ENCODE measurements at places on chromosomes 16 and 17.

DNA sequence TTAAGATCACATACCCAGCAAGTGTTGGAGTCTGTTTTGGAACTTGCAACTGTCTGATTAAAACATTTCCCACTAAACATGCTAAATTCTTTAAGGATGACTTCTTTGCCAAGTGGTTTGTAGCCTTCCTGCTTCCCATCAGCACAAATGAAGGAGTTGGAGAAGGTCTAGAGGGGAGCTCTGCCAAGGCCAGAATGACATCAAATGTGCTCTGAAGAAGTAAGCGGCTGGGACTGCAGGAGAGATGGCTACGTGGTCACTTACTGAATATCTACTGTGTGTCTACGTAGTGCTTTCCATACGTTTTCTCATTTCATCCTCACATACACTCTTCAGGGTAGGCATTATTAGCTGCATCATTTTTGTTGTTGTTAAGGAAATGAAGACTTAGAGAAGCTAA lies 135.7 kb upstream of the NLRP1 start:
- no peak for DNase-seq

- no peak for DNase-seq
Measured at GRCh38 chr17:50638966-50639713, 4.5 kb downstream of the ABCC3 start.

- DNase-seq, result no peak
Measured at GRCh38 chr17:36750316-36750885, 149.0 kb downstream of the MRM1 start.

- DNase-seq, result no peak
Measured at GRCh38 chr16:66306366-66307150, 59.9 kb upstream of the CDH5 start.

DNA sequence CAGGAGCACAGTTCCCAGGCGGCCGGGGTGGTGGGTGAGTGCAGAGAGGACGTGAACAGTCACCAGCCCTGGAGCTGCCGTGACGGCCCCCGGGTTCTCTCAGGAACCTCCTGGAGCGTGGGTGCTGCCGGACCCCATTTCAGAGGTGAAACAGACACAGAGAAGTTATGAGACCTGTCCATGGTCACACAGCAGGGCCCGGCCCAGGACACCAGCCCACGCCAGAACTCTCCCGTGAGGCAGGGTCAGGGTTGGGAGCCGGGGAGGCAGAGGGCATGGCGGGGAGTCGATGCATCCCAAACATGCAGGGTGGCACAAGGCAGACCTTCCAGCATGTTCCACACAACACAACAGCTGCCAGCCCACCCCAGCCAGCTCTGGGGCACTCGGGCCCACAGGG lies 3.8 kb upstream of the PVALEF start:
- DNase-seq, result no peak

DNA sequence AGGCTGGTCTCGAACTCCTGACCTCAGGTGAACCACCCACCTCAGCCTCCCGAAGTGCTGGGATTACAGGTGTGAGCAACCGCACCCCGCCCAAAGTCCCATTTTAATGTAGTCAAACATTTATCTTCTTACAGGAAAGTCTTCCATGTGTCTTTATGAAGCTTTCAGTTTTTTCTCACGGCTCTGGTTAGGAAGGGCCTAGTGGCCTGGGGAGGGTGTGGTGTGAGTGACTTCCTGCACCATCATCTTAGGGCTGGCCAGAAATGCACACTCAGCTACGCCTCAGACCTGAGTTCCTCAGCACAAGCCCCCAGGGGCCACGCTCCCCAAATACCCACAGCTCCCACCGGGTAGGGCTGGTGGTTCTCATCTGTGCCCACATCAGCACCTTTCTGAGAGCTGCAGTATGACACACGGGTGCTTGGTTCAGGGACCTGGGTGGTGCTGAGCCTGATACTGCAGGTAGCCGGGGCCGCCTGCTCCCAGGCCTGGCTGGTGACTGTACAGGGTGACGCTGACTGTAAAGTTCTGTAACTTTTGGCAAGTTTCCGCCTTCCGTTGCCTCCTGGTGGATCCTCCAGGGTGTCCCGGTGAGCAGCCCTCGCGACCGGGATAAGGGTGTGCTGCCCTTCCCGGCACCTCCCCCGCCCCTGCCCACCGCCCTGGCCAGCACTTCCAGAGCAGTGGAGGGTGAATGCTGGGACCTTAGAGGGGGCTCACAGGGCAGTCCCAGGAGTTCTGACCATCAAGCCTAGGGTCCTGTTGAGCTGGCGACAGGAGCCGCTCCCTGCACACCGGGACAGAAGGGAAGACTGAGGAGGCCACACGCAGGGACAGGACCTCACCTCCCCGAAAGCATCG lies 52.5 kb downstream of the ZNF778 start:
- no peak for DNase-seq

- DNase-seq, result no peak
Measured at GRCh38 chr17:9291912-9292560, 270.7 kb downstream of the NTN1 start.

DNA sequence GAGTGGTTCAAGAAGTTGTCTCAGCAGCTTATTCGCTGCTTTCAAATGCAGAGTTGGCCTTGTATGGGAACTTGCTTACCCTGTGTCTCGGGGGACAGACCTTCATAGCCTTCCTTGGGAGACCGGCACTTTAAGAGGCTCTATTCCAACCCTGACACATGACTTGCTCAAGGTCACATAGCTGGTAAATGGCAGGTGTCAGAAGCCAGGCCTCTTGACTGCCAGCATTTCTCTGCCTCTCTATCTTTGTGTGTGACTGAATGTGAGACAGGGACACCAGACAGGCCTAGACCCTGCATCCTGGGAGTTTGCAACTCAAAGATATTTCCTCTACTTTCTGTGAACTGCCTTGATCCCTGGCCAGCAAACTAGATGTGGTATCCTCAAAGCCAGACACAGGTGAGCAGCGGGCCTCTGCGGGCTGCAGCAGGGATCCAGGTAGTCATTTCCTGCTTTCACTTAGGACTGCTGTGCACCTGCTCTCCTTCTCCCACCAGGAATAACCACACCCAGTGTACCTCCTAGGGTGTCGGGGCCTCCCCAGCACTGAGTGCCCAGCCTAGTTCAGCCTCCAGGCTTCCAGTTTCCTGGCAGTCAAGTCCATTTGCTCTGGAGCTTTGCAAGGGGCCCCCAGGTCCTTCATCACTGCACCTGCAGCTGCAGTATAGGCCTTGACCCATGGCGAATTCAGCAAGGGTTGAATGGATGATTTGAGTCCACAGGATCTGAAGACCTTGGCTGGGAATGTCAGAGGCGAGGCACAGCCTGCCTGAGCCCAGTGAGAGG lies 116.6 kb upstream of the TNRC6C start:
- DNase-seq, result no peak

- no peak for DNase-seq
Measured at GRCh38 chr16:20051611-20052010, 22.1 kb downstream of the GPR139 start.

DNA sequence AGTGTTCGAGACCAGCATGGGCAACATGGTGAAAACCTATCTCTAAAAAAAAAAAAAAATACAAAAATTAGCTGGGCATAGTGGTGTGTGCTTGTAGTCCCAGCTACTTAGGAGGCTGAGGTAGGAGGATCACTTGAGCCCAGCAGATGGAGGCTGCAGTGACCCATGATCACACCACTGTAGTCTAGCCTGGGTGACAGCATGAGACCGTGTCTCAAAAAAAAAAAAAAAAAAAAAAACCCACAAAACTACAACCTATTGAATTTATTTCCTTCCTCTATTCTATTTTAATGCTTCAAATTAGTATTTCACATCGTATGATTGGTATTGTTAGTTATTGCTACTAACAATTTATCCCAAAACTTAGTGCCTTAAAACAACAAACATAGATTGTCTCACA lies 9.4 kb upstream of the NUFIP2 start:
- no peak for DNase-seq

DNA sequence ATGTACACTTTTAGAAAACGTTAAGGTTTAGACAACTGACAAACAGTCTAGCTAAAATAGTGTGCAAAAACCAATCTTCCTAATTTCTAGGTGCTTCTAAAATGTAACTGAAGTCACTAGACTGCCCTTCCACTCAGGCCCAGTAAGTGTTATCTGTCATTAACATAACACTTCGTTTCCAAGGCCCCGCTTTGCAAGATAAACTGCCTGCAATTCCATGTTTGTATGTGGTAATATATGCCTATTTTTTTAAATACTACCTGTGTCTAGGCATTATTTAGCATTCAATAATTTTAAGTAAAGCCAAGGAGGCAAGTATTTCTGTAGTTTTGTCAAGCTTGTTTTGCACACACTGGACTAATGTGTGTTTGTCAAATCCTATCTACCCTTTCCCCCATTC lies 3.2 kb downstream of the USP32 start:
- DNase-seq, result no peak

- no peak for DNase-seq
Measured at GRCh38 chr17:36212966-36213365, 2.1 kb downstream of the CCL4L2 start.

- no peak for DNase-seq
Measured at GRCh38 chr17:27379888-27380533, 76.2 kb upstream of the KSR1 start.

DNA sequence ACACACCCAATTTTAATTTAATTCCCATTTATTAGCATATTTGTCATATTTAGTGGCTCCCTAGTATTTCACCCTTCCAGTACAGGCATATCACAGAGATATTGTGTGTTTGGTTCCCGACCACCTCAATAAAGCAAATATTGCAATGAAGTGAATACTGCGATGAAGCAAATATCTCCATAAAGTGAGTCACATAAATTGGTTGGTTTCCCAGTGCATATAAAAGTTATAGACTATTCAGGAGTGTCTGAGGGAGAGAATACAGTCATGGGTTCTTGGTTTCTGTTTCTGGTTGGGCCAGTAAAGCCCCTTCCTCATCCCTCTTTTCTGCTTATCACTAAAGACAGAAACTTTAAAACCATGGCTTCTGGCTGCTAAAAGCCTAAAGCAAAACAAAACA lies 295.4 kb upstream of the AXIN2 start:
- no peak for DNase-seq

DNA sequence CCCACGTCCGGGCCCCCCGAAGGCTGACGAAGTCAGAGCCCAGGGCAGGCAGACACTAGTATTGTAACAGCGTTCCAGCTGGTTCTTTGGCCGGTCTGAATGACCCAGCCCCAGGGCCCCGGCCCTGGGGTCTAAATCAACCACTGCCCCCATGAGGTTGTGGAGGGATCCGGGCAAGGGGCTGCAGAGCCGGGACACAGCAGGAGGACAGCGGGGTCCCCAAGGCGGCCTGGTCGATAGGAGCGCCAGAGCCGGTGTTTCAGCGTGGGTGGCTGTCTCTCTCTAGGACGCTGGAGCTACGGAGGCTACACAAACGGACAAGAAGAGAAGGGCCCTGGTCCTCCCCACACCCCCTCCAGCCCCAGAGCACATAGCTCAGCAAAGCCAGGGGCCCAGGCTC lies 101.8 kb downstream of the RBFOX3 start:
- no peak for DNase-seq

GRCh38 chr17:79539944-79540705 lies 70.7 kb downstream of the RBFOX3 start:
- DNase-seq, result no peak

DNA sequence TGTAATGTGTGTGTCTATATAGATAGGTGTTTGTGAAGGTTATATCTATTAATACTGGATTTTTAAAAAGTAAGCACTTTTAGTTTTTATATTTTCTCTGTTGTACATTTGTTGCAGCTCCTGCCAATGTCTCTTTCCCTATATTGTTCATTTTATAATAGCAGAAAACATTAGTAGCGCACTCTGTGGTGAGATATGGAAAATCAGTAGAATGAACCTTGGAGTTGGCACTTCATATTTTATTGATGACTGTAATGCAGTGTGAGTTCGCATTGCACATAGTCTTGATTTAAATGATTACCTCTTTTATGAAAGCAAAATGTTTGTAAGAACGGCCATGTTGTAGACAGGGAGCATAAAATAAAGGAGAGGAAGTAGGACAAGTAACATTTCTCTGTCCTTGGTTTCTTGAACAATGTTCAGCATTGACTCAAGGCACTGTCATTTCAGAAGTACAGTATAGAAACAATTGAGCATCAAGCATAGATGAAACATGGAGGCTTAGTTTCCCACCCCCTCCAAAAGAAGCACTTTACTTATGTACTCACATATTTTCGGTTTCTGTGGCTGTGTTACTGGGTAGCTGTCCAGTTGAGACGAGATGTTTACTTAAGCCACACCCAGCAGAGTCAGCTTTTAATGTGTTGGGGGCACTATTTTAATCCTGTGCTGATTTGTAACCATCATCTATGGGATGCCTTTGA lies 74.0 kb downstream of the TANC2 start:
- no peak for DNase-seq

- no peak for DNase-seq
Measured at GRCh38 chr17:59547131-59547915, 18.1 kb upstream of the DHX40 start.

- DNase-seq, result no peak
Measured at GRCh38 chr17:6548578-6549330, 7.6 kb downstream of the PITPNM3 start.

DNA sequence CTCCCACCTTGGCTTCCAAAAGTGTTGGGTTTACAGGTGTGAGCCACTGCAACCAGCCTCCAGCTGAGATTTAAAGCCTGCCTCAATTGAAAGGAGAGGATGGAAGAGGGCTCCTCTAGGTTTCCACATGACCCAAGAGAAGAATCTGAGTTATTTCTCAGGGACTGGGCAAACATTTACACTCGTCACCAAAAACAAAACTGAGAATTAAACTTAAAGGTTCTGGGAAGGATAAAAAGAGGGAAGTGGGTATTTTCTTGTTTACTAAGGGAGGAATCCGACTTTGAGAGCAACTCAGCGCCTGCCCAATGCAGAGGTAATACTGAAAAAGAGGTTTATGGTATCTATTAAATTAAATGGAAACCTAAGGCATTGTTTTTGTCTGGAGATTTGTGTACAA lies 13.3 kb downstream of the HOXB1 start:
- DNase-seq, result no peak

- no peak for DNase-seq
Measured at GRCh38 chr16:27230562-27231001, 27.3 kb downstream of the KDM8 start.

DNA sequence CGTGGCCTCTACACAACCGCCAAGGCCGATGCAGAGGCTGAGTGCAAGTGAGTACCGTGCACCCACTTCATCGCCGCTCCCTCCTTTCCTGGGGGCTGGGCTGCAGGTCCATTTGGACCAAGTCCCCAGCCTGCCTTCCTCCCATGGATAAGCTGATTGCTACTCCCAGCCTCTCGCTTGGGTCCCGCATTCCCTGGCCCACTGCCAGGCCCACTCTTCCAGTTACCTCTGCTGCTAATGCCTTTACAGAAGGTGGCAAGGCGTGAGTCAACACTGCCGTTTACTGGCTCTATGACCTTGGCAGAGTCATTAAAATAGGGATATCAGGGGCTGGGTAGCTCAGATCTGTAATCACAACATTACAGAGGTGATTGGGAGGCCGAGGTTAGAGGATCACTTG lies 11.2 kb downstream of the SULT1A2 start:
- DNase-seq, result no peak

Data from SHP77 treated with DMSO at 0.1 percent for 48 hours (cell line).